ENCODE measurements at places on chromosomes 1 and 21. TPM values are rescaled to one million over a fixed set of nuclear protein-coding genes. Genes with fewer than 3 reads are reported as not detected.

The ACBD6 gene
- 51.6 TPM for total RNA-seq

The DDOST gene
- total RNA-seq, result 289 TPM

The RNU1-3 gene
- total RNA-seq, result under 0.01 TPM

The FALEC gene
- total RNA-seq, result not detected

The WNT2B gene
- total RNA-seq, result 2.3 TPM

The APH1A gene
- 177 TPM for total RNA-seq

The VSIG8 gene
- not detected for total RNA-seq

The NBPF26 gene
- total RNA-seq, result 8.8 TPM

The CD164L2 gene
- not detected for total RNA-seq

The OR6K6 gene
- not detected for total RNA-seq

The NBPF20 gene
- total RNA-seq, result 2.9 TPM

The NTMT2 gene
- total RNA-seq, result not detected

The EXO1 gene
- 11.9 TPM for total RNA-seq

The TAL1 gene
- 45.1 TPM for total RNA-seq

The PRAMEF12 gene
- not detected for total RNA-seq

The GPR89B gene
- total RNA-seq, result 7.8 TPM

The PFDN2 gene
- total RNA-seq, result 40.9 TPM

The ADSS2 gene
- total RNA-seq, result 104 TPM

The TRIM67 gene
- total RNA-seq, result not detected

The DNAJC28 gene
- 2.4 TPM for total RNA-seq

The TAF1A gene
- total RNA-seq, result 4.2 TPM

The LRRC39 gene
- 0.29 TPM for total RNA-seq

The ASTN1 gene
- not detected for total RNA-seq

The GPR3 gene
- total RNA-seq, result 0.98 TPM

The PTAFR gene
- 0.29 TPM for total RNA-seq

The LORICRIN gene
- not detected for total RNA-seq

The NBPF3 gene
- total RNA-seq, result 1.8 TPM

The TLR5 gene
- total RNA-seq, result under 0.01 TPM

The CZIB gene
- total RNA-seq, result 41.5 TPM

The MTMR11 gene
- 7.5 TPM for total RNA-seq

The S100A6 gene
- total RNA-seq, result 478 TPM

All from vein endothelial cell (primary cell).